ENCODE measurements at places on chromosomes 3 and 15.
A peak's percentile ranks its signal among the peaks of the same experiment; 100 is the strongest.

- no peak for DNase-seq
Observed at GRCh38 chr3:40464339-40465110, 7.4 kb downstream of the RPL14 start.

GRCh38 chr15:59611276-59612260 is at the start of gene GCNT3:
GCNT3 (plus strand) TSS chr15:59611783; CDS start chr15:59618239, 6,456 bp downstream.
- DNase-seq, result peak; percentile 60

DNA sequence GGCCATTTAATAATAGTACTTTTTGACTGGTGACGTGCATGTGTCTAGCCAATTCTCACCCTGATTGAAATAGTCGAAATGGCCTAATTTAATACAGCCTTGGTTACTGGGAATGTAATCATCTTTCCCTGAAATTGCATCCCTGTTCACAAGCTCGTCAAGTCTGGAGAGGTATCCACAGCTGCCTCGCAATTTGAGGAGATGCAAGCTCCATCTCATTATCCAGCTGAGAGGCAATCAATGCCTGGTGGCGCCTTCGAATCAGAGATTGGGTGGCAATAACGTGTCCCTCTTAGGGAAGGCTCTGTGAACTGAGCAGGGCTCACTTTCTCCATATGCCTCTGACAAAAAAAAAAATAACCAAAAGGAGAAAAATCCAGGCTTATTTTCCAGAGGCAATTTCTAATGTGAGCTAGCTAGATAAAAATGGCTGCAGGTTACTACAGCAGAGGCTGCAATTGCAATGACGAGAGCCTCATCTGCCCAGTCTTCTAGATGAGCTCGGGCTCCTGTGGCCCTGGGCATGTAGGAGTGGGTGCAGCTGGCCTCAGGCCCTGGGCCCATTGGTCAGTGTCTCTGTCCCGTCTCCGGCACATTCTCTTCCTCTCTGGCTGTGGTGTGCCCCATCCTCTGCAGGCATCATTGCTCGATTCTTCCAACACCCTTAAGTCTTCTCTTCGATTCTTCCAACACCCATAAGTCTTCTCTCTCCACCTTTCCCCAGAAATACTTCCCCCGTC is 487.5 kb downstream of the GABRG3 start:
- DNase-seq, result no peak

- peak; percentile 54 for DNase-seq
Observed at GRCh38 chr3:125119752-125120378, 64.1 kb upstream of the HEG1 start.

GRCh38 chr3:52150860-52151259 is 3.4 kb downstream of the POC1A start:
- no peak for DNase-seq

- DNase-seq, result peak; percentile 88
Observed at GRCh38 chr3:8518138-8518537, 16.5 kb downstream of the LMCD1 start.

DNA sequence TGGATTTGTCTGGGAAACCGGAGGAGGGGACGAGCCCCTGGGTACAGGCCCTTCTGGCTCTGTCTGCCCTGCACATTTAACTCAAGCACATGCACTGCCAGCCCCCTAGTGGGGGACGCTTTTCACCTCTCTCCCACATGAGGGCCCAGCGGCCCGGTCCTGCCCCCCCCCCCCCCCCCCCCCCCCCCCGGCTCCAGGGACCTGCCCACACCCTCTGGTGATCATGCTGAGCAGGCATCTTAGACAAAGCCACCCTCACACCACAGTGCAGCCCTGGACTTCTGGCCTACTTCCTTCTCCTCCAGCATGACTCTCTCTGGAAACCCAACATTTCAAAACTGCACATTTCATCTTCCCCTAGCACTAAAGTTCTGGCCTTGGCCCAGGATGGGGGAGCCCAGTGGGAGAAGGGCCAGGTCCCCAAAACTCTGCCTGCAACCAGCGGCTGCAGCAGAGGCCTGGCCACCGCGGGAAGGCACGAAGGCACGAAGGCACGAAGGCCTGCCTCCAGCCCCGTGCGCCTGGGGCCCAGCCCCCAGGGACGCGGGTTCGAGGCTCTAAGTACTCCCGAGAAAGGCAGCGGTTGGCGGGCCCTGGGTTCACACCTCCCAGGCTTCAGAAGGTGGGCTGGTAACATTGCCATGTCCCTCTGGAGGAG is 14.1 kb downstream of the KLF15 start:
- DNase-seq, result peak; percentile 32

- no peak for DNase-seq
Observed at GRCh38 chr15:71463156-71463665, 347.1 kb upstream of the NR2E3 start.

DNA sequence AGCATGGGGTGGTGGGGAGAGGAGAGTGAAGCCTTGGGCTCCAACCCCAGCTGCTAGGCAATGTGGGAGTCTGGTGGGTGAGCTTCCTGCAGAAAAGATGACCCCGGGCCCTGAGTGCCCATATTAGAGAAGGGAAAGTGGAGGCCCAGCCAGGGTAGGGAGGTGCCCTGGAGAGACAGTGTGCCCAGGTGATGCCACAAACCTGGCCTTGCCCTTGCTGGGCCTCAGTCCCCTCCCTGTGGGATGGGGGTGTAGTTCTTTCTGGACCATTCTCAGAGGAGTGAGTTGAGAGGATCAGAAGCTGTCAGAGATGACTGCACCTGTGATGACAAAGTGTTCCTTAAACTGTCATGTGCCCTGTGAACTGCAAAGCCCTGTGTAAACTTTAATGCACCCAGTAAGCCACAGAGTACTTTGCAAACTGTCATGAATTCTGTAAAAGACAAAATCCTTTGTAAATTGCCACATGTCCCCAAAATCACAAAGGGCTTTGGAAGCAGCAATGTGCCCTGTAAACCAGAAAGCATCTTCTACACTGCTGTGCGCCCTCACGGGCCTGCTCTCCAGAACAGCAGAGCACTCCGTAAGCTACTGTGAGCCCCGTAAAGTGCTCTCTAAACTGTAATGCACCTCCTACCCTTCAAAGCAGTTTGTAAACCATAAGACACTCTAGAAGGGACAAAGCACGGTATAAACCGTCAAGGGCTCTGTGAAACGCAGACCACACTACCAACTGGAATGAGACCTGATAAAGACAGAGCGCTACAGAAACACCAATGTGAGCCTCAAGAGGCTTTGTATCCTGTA is 51.3 kb upstream of the FGD5 start:
- no peak for DNase-seq

DNA sequence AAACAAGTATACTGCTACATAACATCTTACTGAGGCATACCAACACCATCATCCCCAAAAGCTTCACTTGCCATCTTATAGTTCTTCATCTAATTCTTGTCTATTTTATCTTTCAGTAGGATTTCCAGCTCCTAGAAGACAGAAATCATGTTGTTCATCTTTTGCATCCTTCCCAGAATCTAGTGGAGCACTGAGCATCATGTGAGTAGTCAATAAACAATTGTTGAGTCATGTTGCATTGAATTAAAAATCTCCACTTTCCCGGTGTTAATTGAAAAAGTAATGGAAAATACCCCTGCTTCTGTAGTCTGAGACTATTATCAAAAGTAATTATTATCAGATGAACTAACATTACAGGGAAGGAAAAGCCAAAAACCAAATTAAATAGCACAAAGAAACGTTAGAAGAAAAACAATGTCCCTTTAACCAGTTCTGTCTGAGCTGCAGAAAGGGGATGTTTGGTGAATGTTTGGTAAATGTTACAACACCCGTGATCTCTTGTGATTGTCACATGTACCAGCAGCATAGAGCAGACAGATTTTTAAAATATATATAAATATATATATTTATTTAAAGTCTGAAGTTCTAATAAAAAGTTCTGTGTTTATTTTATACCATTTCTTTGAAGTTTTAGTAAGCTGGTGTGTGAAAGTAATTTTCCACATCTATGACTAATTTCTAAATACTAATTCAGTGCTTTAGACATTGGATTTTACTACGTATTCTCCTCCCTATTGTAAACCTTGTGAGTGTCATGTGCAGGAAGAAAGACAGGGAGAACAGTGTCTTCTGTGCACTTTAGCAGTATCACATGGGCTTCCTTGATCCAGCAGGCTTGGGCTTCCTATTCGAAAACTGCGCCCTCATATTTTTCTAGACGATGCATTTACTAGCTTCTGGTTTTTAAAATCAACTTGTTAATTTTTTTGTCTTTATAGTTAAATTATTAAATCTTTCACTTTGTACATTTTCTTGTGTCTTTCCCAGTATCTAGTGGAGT is 85.6 kb downstream of the RAP2B start:
- DNase-seq, result no peak

DNA sequence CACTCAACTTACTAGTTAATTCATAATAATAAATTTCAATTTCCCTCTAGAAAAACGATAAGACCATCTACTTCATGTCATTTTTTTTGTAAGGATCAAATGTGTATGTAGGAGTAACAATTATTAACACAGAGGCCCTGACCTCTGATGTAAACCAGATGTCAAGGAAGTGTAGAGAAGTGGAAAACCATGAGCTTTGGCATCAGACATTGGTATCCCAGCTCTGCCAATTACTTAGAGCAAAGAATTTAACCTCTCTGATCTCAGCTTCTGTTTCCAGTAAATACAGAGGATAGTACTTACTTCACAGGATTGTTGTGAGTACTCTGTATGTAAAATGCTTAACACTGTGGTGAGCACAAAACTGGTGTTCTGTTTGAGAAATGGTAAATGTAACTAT is 17.5 kb downstream of the AQR start:
- peak; percentile 55 for DNase-seq

DNA sequence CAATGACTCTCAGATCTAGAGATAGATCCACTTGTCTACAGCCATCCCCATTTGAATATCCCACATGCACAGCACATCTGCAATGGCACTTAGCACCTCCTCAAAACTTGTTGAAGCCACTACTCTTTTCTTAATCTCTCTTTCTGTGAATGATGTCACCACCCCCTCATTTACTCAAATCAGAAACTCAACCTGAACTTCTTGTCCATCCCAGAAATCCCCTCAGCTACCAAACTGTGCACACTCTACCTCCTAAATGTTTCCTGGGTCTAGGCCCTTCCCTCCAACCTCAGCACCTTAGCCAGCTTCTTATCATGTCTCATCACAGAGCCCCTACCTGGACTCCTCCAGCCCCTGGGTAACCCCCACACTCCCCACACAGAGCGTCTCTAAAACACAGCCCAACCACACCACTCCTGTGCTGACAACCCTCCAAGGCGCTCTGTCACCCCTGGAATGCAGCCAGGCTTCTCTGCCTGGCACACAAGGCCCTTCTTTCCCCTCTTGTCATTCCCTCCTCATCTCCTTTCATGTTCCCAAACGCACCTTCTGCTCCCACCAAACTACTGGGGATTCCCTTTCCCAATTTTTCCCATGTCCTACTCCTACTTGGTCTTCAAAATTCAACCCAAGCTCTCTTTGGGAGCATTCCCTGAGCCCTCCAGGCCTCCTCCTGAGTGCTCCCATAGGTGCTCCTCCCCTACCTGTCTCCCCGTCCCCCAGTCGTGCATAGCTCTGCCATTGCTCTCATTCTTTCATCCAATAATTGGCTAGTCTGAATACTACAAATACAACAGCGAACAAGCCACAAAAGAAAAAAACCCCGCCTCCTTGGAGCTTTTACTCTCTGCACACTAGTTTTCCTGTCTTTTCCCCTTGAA is 39.8 kb upstream of the ZBTB38 start:
- DNase-seq, result no peak

GRCh38 chr3:84292128-84292527 is 666.7 kb upstream of the CADM2 start:
- no peak for DNase-seq

GRCh38 chr3:116020495-116020894 is 397.2 kb downstream of the GAP43 start:
- peak; percentile 14 for DNase-seq

GRCh38 chr3:24135280-24135679 is 190.2 kb downstream of the NR1D2 start:
- peak; percentile 28 for DNase-seq

DNA sequence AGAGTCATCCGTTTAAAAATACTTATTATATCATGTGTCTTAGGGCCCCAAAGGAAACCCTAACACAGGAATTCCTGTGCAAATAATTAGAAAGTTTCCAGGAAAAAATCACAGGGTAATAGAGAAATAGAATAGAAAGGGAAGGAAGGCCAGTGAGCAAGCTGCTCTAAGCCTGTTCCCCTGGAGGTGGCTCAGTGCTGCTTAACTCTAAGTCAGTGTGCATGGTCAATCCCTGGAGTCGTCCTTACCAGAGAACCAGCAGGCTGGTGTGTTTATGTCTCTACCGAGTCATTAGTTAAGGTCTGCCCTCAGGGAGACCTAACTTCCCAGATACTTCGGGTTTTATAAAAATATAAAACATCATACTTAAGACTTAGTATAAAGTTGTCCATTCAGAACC is 21.0 kb upstream of the MCF2L2 start:
- DNase-seq, result peak; percentile 27

- no peak for DNase-seq
Observed at GRCh38 chr15:58595516-58596263, 153.8 kb downstream of the ADAM10 start.

- DNase-seq, result no peak
Observed at GRCh38 chr3:98612587-98612986, 19.2 kb upstream of the CPOX start.

DNA sequence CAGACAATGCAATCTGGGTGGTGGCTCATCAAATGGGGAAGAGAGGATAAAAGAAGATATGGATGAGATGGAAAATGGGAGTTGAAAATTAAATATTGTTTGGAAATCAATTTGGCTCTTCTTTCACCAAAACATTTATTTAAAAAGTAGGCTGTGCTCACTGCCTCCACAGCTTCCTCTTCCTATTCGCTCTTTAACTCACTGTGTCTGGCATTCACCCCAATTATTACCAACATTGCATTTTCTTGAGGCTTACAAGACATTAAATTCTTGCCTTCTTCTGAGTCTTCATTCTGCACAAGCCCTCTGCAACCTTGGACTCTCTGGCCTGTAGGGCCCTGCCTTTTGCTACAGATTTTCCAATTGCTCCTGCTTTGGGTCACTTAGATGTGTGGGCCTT is 52.9 kb upstream of the TSPAN3 start:
- no peak for DNase-seq

- DNase-seq, result peak; percentile 73
Observed at GRCh38 chr3:159634483-159634882, 354.2 kb upstream of the IL12A start.

- DNase-seq, result peak; percentile 63
Observed at GRCh38 chr3:95721938-95722337, 1092.5 kb upstream of the EPHA6 start.

GRCh38 chr15:99168601-99169580 is 64.0 kb downstream of the SYNM start:
- no peak for DNase-seq

- peak; percentile 18 for DNase-seq
Observed at GRCh38 chr15:37015451-37015850, 84.9 kb downstream of the MEIS2 start.

- no peak for DNase-seq
Observed at GRCh38 chr15:85116925-85117646, 135.4 kb downstream of the PDE8A start.
